ENCODE measurements at places on chromosomes 13 and 19.

DNA sequence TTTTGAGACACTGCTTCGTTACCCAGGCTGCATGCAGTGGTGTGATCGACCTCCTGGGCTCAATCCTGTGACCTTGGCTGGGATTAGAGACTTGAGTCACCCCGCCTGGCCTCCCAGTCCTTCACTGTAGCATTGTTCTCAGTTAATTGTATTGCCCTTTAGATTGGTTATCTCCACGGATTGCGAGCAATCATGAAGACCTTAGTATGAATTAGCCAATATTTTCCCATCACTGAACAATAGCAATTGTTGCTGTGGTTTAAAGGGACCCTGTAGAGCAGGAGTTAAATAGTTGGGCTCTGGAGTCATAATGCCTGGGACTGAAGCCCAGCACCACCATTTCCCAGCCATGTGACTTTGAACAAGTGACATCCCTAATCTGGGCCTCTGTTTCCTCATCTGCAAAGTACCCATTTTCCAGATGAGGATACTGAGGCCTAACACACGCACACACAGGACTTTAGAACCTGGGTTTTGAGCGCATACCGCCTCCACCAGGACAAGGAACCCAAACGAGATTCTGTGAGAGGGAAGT is 8.4 kb downstream of the PPP1R14A start:
- DNase-seq, result no peak

DNA sequence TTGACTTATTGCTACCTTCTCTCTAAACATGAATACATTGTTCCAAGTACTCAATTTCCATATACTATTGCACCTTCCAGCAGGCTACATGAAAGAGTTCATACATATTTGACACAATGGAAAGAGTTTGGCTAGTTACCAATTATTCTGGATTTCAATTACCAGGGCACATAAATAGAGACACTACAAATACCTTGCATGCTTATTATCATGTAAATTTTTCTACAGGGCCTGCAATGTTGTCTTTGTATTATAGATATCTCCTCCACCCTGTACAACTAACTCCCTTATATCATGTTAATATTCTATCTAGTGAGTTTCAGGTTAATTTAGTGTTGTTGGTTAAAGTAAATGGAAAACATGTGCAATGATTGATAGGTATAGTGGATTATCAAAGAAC is 540.7 kb upstream of the SLITRK5 start:
- no peak for DNase-seq

- no peak for DNase-seq
Measured at GRCh38 chr13:41835871-41836270, 125.0 kb downstream of the VWA8 start.

DNA sequence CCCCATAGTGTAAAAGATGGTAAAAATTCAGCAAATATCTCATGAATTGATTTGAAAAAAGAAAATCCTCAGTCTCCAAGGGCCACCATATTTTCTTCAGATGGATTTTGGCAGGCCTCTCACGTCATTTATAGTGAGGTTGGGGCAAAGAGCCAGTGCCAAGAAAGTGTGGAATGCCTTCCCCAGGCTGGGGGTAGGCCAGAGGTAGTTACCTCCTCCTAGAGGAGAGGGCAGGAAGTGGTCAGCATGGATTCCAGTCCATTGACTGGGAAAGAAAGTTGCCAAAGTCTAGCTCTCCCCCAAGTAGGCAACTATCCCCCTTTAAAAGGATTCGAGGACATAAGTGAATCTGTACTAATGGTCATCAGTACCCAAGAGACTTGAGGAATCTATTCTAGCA is 68.4 kb upstream of the KCTD4 start:
- DNase-seq, result no peak

DNA sequence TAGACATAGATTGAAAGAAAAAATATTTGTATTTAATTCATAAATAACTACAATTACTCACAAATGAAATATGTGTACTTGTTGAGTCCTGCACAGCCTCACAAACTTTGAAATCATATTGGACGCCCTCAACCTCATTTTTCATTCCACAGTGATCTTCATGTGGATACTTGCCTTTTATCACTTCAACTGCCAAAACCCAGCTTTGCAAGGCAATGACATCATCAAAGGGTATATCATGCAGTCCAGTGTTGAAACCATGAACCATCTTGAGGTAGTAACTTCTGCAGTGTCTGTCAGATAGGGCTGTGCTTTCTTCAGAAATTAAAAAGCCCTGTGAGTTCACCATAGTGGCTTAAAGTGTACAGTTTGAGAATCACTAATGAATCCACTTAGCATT is 82.2 kb downstream of the HS6ST3 start:
- DNase-seq, result no peak
